ENCODE measurements at places on chromosomes 13 and 19.

DNA sequence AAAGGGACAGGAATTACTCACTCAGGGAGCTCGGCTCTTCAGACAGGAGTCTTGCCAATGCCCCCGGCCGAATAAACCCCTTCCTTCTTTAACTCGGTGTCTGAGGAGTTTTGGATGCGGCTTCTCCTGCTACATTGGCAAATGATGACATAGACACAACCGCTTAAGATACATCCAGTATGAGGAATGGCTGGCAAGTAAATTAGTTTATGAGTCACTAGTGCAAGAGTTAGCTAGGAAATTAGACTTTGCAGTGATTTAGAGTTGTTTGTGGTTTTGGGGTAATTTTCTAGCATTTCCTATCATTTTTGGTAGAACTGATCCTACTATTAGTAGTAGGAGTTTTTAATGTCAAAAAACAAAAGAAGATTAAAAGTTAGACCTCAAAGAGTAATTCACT is 166.2 kb downstream of the SLITRK1 start:
- peak; percentile 48 for DNase-seq

DNA sequence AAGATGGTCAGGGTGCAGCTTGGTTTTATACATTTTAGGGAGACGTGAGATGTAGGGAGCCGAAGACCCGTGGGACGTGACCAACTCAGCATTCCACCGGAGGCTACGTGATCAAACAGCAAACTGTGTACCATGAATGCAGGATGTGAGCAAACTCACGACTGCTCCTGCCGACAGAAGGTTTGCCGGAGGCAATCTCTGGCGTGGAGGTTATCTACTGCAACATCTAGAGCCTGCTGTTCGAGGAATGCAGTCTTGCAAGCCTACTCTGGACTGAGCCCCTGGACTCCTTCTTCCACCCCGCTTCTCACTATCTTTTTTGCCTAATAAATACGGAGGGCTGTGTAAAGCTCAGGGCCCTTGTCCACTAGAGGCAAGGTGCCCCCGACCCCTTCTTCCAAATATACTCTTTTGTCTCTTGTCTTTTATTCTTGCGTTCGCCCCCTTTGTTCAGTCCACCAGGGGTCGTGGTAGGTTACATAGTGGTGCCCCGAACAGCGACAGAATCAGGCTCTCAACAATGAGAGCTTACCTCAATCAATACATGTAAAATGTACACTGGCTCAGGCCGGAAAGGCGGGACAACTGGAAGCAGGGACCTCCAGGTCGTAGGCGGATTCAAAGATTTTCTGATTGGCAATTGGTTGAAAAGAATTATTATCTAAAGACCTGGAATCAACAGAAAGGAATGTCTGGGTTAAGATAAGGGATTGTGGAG is 8.9 kb upstream of the OR1I1 start:
- no peak for DNase-seq

DNA sequence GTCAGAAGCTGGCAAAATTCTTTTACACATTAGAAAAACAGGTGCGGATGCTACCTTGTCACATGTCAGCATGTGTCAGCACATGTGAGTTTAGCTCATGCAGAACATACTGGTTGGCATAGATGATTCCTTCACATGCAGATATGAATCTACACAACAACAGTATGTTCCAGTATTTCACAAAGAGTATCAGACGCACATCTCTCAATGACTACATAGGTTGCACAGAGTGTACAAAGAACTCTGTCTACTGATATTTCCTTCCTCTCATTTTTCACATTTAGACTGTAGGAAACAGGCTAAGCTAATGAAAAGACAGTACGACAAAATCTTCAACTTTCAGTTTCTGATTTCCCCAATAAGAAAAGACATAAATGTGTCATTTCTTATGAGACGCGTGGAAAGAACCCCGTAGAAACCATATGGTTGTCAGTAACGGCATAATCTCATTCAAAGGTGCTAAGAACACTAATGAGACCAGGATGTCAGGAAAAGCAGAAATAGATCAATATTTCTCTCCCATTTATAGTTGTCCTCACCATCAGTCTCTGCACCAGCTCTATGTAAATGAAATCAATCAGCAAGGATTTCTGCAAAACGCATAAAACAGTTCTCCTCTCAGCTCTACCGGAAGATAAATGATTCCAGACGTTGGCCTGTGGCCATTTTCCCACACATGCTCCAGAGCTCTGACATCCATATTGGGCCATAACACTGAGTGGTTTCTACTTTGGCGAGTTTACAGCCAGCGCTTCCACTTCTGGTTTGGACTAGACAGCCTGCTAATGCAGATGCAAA is 81.2 kb downstream of the STARD13 start:
- DNase-seq, result peak; percentile 97

- no peak for DNase-seq
Observed at GRCh38 chr13:113895436-113895835, 31.6 kb upstream of the GAS6 start.

GRCh38 chr19:57083711-57084110 is 36.1 kb upstream of the USP29 start:
- DNase-seq, result no peak

DNA sequence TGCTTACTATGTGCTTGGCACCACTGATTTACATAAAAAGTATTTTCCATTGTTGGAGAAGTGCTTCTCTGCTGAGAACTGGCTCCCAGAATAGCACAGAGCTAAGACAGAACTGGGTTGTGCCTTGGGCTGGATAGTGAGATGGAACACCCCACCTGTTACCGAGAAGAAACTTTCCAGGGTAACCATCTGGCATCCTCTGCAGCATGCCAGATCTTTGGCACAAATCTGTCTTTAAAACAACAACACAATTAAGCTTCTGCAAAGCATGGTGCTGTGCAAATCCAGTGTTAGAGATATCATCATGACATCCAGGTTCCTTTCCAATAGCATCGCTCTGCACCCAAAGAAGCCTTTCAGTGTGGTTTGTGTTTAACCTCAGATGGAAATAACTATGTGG is 202.5 kb upstream of the RFC3 start:
- DNase-seq, result no peak

DNA sequence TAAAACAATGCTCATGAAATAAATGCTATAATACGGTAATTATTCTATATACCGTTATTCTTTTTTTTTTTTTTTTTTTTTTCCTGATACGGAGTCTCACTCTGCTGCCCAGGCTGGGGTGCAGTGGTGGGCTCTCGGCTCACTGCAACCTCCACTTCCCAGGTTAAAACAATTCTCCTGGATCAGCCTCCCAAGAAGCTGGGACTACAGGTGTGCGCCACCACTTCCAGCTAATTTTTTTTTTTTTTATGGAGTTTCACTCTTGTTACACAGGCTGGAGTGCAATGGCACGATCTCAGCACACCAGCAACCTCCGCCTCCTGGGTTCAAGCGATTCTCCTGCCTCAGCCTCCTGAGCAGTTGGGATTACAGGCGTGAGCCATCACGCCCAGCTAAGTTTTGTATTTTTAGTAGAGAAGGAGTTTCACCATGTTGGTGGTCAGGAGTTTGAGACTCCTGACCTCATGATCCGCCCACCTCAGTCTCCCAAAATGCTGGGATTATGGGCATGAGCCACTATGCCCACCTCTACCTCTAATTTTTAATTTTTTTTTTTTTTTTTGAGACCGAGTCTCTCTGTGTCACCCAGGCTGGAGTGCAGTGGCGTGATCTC is 6.9 kb downstream of the PPP1R15A start:
- no peak for DNase-seq

- DNase-seq, result no peak
Observed at GRCh38 chr13:20105161-20105689, 55.6 kb downstream of the GJA3 start.

DNA sequence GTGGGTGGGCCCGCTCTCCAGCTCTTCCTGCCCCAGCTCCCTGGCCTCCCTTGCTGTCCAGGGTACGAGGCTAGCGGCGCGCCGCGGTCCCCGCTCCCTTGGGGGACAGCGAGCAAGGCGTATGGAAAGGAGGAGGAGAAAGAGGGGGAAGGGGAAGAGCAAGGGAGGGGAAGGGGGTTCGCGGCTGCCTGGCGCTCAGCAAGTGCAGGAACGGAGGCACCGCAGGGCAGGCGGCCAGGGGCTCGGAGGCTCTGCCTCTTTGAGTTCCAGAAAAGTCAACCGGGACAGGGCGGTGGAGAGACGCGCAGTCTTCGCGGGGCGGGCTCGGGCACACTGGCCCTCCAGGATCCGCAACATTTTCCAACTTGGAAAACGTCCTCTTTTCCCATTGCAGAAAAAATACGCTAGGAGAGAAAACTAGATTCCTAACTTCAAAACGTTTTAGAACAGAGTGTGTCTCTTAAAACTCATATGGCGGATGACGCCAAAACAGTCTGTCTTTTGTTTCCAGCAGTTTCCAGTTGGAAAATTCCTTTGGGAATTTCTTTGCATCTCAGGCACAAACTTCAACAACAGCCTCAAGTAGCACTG is 23.1 kb upstream of the TNFRSF19 start:
- DNase-seq, result peak; percentile 46

DNA sequence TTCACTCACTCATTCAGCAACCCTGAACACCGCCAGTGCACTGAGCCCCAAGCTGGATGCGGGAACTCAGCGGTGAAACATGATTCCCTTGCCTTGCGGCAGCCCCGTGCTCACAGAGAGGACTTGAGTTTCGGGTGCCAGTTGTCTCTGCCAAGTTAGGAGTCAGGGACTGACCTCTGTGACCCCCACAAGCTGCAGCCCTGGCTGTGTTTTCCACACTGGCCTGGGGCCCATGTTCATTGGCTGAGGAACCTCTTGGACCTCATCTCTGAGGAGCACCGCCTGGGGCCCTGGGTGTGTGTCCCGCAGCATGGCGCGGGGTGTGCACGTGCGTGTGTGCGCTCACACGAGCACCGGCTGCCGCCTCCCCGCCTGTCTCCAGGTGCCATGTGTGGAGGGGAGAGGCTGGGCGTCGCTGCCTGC is 31.0 kb downstream of the CAPN12 start:
- DNase-seq, result no peak

- DNase-seq, result peak; percentile 98
Observed at GRCh38 chr13:113837560-113838355, 26.1 kb downstream of the GAS6 start.

DNA sequence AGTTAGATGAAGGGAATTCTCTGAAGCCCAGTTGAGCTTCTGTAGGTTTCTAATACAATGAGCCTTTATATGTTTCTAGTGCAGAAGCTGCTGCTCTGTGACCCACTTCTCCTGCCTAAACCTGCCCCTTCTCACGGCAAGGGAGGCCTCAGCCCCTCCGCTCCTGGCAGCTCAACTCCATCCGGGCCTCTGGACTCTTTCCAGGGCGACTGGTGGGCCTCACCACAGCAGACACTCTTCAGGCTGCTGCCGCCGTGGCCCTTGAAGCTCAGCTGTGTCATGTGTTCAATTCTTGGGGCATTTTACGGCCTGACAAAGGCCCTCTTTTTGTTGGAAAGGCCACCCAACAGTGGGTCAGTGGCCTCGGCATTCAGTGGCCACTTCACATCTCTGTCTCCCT is 10.0 kb upstream of the C19orf33 start:
- no peak for DNase-seq

DNA sequence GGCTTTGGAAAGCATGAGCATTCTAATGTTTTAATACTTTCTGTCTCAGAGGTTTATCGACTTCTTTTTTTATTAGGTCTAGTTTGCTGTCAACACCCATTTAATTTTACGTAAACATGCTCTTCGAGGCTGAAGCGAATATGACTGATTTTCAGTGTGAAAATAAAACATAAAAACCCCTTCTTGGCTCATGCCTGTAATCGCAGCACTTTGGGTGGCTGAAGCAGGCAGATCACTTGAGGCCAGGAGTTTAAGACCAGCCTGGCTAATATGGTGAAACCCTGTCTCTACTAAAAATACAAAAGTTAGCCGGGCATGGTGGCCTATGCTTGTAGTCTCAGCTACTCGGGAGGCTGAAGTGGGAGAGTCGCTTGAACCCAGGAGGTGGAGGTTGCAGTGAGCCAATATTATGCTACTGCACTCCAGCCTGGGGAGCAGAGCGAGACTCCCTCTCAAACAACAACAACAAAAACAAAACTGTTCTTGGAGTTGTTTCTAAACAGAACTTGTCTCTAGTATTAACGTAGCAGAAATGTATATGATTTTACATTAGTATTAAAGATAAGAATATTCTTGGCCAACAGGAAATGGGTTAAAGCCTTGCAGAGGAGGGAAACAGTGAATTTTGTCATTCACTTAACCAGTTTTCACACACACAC is 7.1 kb upstream of the IGFL3 start:
- no peak for DNase-seq

DNA sequence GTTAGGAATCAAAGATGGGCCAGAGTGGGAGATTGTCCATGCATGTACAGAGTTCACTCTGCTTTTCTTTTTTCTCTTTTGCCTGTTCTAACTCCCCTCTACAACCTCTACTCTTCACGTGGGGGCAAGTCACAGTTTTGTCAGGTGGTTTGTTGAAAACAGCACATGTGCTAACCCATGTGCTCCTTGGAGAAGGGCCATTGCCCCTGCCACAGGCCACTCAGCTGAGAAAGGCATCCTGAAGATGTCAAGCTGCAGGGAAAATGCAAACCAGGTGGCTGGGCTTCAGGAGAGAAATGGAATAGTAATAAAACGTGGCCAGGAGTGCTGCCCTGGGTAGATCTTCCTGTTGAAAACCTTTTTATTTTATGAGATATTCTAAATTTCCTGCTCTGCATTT is 35.3 kb upstream of the SLC10A2 start:
- no peak for DNase-seq

DNA sequence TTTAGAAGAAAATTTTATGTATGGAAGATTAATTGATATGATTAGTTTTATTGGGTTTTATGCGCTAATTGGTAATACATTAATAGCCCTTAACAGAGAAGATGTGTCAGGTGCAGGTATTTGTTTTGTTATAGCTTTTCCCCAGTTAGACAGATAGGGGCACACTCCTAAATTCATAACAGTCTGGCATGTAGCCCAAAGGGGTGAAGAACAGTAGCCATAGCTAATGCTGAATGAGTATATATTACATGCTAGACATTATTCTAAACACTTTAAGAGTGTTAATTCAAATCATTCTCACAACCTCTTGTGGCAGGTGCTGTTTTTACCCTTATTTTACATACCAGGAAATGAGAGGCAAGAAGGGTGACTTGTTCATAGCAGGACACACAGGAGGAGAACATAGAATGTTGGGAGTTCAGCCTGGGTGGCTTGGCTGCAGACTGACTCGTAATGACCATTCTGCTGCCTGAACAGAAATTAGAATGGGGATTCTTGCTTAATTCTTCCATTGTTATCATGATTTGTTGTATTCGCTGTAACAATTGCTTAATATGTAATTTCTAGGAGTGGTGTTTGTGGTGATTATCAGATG is 20.1 kb downstream of the PCCA start:
- DNase-seq, result no peak

GRCh38 chr19:48872884-48873475 is 759 bp downstream of the PPP1R15A start:
- peak; percentile 93 for DNase-seq

All from fibroblast of skin of abdomen (primary cell).